NCI-H1436 treated with DMSO at 0.1 percent for 48 hours (cell line): ENCODE measurements at places on chromosomes 11 and 22.

DNA sequence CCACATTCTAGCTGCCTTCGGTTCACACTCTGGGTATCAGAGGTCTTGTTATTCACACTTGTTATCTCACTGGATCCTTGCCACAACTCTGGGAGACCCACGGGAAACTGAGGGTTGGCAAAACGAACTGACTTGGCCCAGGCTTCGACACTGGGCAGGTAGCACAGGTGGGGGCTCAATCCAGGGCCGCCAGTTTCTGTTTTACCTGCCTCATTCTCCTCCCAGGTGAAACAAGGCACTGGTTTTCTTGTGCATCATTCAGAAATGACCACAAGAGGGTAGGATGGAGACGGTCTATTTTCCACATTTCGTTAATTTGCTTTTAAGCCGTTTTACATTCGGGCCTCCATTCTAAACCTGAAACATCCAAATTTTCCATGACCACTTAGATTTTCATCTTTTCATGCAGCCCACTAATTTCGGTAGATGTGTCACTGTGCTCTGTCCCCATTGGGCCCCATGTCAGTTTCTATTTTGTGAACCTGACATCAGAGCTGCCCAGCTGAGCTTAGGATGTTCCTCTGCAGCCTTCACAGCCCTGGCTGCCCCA is 108.1 kb downstream of the KIAA1671 start:
- DNase-seq = no peak

GRCh38 chr11:62322524-62322923 is 14.7 kb upstream of the ASRGL1 start:
- no peak for DNase-seq

DNA sequence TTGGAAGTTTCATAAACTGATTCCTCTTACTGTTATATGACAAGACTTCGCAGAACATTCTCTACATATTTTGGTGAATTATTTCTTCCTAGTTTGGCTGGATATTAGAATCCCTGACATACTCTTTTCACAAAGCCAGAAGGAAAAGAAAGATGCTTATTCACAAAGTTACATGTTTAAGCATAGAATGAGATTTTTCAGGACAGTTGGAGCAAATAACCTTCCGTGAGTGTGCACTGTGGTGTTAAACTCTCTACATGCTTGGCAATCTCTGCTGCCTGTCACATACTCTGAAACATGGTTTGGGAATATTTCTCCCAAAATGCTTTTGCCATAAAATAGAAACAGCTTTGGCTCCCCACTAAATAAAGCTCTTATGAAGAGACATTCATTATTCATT is 230.0 kb upstream of the MTNR1B start:
- no peak for DNase-seq

DNA sequence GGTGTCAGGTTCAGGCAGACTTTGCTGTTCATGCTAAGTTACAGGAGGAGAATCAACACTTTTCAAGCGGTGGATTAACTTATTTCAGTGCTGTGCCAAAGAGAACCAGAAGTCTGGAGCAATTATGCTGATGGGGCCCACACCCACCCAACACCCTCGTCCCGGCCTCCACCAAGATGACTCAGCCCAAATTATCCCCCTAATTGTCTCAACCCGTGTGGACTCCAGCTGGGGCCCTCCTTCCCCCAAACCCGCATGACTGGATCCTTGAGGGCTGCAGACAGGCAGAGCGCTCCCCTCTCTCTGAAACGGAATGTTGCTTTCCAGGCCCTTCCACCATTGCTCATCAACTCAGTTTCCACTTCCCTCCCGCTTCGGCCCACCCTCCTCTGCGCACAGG is 34.6 kb upstream of the MN1 start:
- no peak for DNase-seq

DNA sequence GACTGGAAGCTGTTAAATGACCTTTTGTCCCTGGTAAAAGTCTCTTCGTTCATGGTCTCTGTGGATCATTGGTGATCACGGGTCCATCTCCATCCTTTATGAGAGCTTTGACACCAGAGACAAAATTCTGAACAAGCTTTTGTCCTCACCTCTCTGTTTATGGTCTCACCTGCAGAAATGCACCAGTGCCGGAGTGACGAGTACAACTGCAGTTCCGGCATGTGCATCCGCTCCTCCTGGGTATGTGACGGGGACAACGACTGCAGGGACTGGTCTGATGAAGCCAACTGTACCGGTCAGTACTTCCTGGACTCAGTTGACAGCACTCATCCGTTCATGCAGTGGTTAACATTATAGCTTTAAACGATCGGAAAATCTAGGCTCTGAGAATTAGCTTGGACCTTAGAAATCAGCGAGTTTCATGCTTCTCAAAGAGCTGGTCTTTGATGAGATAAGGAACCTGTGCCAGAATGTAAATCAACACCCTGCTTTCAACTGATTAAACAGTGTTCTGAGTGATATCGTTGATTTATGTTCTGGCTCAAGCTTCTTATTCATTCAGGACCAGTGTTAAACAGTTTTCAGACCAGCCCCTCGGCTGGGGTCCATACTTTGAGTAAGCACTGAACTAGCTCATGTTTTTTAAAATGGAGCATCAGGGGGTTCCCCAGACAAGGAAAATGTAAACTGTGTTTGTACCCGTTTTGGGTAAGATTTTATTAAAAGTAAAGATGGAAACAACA is 124.5 kb upstream of the SORL1-AS1 start:
- no peak for DNase-seq

DNA sequence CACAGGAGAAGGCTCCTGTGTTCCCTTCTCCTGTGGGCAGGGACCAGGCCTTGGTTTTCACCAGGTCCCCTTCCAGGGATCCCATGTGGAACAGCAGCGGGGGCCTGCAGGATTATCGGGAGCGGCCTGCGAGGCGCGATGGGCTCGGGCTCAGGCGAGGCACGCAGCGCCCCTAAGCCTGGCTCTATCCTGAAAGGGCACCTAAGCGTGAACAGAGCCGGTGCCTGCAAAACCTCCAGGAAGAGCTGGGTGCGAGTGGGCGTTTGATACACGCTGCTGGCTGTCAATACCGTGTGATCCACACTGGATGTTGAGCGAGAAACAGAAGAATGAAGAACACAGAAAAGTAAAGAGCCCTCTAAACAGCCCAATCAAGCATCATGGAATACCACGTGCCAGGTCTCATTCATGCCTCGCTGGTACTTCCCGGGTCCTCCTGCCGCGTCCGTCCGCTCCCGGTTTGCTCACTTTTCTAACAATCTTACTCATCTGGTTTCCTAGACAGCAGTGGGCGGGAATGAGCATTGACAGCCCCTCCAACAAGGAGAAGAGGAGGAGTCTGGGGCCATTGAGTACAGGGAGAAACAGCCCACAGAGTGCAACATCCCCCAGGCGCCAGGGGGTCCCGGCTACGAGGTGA is 12.5 kb downstream of the OSBPL5 start:
- no peak for DNase-seq

DNA sequence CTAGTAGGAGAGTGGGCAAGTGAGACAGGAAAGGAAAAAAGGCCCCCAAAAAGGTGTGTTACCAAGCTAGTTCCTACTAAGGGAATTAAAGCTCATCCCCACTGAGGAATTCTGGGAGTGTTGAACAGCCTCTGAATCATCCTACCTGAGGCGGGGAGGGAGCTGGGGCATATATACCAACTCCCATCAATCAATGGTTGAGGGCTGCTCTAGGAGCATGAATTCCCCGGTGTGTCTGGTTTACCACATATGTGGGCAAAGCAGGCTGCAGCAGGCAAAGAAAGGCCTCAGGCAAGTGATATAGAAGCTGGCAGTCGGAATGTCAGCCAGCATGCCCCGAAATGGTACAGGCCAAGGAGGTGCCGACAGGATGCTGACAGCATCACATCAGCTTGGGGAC is 23.6 kb upstream of the CDON start:
- DNase-seq = no peak

GRCh38 chr11:61369372-61370348 is 7.5 kb downstream of the TMEM138 start:
- no peak for DNase-seq

DNA sequence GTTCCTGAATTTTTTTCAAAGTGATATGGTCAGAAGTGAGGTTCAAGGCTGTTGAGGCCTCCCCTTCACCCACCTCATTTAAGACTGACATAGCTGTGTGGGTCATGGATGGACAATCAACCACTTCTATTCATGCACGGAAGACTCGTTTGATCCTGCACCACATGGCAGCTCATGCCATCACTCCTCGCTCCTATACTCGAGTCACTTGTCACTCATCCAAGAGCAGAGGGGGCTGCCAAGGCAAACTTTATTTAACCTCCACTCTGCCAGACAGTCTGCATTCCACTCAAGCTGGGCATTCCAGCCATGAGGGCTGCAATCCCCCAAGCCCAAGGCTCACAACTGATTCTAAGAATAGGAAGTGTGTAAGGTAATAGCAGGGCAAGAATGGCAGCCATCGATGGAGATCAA is 34.1 kb downstream of the SNX19 start:
- DNase-seq = no peak

GRCh38 chr22:45529971-45530575 is 27.4 kb downstream of the FBLN1 start:
- DNase-seq = no peak

DNA sequence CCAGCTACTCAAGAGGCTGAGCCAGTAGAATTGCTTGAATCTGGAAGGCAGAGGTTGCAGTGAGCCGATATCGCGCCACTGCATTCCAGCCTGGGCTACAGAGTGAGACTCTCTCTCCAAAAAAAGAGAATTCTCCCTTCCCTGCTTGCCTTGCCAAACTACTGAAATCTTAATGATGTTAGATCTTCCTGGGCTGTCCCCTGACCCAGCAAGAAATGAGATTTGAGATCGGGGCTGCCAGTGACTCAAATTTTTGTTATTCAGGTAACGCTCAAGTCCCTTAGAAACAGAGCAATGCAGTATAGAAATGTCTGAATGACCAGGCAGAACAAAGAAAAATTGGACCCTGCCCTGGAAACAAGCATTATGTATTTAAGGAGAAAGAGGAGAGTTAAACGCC is 4.0 kb upstream of the RBFOX2 start:
- DNase-seq = no peak

GRCh38 chr22:21951931-21952465 is 650 bp downstream of the PPM1F start:
- DNase-seq = no peak

DNA sequence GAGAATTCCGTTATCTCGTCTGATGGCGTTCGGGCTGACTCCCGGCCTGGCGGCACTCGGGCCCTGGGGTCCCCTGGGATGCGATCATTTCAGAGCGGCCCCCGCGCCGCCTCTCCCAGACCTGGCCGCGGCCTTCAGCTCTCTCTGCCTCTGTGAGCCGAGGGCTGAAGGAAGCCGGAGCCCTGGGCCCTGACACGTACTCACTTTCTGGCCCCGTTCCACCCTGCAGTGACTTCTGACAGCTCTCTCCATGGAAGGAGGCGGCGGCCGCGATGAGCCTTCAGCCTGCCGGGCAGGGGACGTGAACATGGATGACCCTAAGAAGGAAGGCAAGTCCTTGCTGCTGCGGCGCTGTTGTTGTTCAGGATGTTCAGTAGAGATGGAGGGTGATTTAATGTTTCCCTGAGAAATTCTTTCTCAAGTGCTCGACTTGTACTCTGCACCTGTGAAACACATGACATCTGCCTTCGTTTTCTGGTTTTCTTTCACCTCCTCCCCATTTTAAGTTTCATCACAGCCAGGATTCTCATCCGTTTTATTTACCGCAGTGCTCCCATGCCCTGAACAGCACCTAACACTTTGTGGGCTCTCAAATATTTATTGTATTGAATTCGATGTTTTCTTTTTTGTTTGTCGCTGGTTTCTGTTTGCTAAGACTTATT is 612 bp downstream of the GTSE1 start:
- no peak for DNase-seq

- DNase-seq = no peak
These were observed 119.4 kb downstream of the TTC28 start for GRCh38 chr22:28560046-28560742.

DNA sequence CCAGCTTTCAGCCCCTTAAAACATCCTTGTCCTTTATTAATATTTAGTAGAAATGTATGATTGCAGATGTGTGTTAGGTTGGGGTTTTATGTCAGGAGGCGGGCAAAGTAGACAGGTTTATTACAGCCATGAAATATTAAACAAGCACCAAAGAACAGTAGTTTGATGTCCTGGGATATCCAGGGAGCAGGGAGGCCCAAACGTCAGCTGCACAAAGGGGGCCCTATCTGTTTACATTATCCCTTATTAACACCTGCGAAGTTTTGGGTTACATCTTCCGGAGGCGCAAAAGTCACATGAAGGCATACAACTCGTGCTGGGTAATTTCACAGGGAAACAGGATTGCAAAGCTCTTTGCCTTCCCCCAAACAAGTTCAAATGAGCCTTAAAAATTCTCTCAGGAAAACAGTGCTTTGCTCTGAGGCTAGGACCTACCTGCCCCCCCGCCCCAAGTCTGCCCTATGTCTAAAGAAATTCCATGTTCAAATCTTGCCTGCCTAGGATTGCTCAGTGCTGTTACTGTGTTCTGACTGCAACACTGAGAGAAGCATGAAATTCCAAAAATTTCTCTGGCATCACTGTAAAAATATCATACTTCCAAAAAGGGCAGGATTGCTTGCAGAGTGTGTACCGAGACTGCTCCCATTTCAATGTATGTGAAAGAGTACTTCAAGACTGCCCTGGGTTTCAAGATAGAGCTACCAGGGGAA is 8.9 kb downstream of the MN1 start:
- no peak for DNase-seq

GRCh38 chr11:98194611-98195010 is 826.1 kb upstream of the CNTN5 start:
- DNase-seq = no peak

GRCh38 chr22:41482319-41482935 is 13.5 kb downstream of the ACO2 start:
- DNase-seq = no peak

- DNase-seq = no peak
These were observed 22.1 kb downstream of the SRPRA start for GRCh38 chr11:126246636-126247035.

DNA sequence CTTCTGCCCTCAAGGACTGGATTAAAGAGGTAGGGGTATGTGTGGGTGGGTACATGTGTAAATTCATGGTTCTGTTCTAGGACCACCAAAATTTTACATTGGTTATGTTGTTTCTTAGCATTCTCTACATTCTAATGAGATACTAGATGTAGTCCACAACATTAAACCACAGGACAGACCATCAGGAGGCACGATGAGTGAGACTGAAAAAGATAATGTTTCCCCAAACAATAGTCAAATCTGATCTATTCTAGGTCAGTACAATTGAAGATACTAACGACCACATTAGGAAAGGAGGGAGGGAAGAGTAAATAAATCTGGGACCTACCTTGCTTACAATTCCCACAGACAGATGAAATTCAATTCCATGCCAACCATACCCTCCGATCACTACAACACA is 42.2 kb downstream of the MRTFA start:
- DNase-seq = no peak

DNA sequence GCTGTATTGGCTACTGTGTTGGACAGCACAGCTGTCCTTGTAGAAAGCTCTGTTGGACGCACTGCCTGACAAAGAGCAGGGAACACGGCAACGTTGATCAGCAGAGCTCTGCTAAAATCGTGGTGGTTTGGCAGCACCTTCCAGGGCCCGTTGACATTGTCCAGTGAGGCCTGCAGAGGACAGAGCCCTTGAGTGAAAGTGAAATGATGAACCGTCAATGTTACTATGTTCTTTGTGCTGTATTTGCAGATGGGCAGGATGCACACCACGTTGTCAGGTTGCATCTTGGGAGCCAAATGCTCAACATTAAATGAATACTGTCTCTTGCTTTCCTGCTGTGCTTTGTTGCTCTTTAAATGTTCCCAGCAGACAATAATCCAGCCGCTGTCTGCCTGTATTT is 69.7 kb downstream of the NELL1 start:
- no peak for DNase-seq
